ENCODE measurements at places on chromosomes 5 and 9. TPM values are rescaled to one million over a fixed set of nuclear protein-coding genes. Genes with fewer than 3 reads are reported as not detected.
A peak's percentile ranks its signal among the peaks of the same experiment; 100 is the strongest.

DNA sequence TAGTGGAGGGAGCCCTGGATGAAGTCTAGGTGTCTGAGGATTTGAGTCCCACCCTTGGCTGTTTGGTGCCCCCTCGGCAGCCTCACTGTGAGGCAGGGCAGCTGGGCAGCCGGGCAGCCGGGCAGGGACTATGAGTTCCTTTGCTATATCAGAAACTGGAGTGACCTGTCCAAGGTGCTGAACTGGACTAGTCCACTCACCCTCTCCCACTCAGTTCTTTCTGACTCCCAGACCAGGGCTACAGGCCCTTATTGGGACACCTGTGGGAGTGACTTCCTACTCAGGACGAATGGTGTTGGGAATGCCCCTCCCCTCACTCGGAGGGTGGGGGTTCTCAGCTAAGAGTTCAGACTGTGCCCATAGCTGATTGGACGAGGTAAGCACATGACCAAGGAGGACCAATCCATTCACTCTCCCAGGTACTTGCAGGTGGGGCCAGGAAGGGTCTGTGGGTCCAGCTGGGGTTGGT is 34.1 kb upstream of the RAPGEF1 start:
- no peaks in the 10 kb centered on the region for H3K36me3 ChIP-seq
- no peaks in the 10 kb centered on the region for H3K4me1 ChIP-seq
- H3K27me3 ChIP-seq = no peaks in the 10 kb centered on the region
- DNase-seq = no peak

DNA sequence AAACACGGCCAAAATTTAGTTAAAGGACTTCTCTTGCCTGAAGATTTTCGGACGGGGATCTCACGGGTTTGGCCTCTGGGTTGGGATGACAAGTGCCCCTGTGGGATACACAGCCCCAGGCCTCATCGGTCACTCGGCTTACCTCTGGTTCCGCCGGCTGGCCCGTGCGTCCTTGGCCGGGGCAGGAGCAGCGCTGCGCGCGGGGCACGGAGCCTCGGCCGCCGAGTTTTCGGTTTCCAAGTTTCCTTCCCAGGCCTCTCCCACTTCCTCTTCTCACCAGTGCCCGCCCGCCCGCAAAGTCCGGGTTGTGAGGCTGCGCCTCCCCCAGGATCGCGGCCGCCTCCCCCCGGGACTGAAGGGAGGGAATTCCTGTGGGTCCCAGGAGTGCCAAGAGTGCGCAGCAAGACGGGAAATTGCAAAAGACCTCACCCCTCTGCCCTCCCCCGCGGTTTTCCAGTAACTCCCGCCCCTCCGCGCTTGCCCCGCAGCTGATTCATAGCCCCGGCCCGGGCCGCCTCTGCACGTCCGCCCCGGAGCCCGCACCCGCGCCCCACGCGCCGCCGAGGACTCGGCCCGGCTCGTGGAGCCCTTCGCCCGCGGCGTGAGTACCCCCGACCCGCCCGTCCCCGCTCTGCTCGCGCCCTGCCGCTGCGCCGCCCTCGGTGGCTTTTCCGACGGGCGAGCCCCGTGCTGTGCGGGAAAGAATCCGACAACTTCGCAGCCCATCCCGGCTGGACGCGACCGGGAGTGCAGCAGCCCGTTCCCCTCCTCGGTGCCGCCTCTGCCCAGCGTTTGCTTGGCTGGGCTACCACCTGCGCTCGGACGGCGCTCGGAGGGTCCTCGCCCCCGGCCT is at the start of gene OSMR:
TSS of gene OSMR (plus strand) at position 487 of the 853 bp plus-strand sequence. CDS start 23,033 bp downstream, outside the sequence.
- H3K4me1 ChIP-seq = peaks cover 19% of the 10 kb centered on the region
- peak within 1 kb of the TSS; percentile 79 for H3K4me3 ChIP-seq
- DNase-seq = peak; percentile 89
- peaks cover 55% of the 10 kb centered on the region for H3K27me3 ChIP-seq
- H3K27ac ChIP-seq = peak within 1 kb of the TSS; percentile 96
- H3K36me3 ChIP-seq = peaks cover 4% of the 10 kb centered on the region

DNA sequence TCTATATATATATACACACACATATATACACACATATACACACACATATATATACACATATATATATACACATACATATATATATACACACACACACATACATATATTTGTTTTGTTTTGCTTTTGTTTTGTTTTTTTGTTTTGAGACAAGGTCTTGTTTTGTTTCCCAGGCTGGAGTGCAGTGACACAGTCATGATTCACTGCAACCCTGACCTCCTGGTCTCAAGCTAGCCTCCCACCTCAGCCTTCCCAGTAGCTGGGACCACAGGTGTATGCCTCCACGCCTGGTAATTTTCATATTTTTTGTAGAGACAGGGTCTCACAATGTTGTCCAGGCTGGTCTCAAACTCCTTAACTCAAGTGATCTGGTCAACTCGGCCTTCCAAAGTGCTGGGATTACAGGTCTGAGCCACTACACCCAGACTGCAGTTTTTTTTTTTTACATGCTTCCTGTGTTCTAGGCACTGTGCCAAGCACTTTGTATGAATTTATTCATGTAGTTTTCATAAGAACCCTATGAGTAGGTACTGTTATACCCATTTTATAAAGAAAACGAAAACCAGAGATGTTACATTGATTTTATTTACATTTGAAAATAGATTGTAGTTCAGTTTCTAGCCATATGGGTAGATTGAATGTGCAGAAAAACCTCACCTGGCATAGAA is 120.7 kb downstream of the PBX3 start:
- no peaks in the 10 kb centered on the region for H3K4me1 ChIP-seq
- no peak for DNase-seq
- H3K36me3 ChIP-seq = no peaks in the 10 kb centered on the region
- no peak overlapping the region for H3K4me3 ChIP-seq

GRCh38 chr9:131762356-131762932 is 22.6 kb upstream of the RAPGEF1 start:
- peak; percentile 63 for DNase-seq
- peaks cover 8% of the 10 kb centered on the region for H3K4me1 ChIP-seq
- no peaks in the 10 kb centered on the region for H3K36me3 ChIP-seq
- no peak overlapping the region for H3K4me3 ChIP-seq
- peaks cover 40% of the 10 kb centered on the region for H3K27me3 ChIP-seq

Gene BBLN
- 38.4 TPM for total RNA-seq

Gene RASGRF2
- total RNA-seq = 7.0 TPM
